CD8-positive, alpha-beta memory T cell (primary cell): ENCODE measurements at places on chromosomes 7 and 10.

- H3K27ac ChIP-seq: no peak overlapping the region
- no peak for DNase-seq
- no peaks in the 10 kb centered on the region for H3K36me3 ChIP-seq
- H3K27me3 ChIP-seq: no peaks in the 10 kb centered on the region
- H3K4me1 ChIP-seq: no peaks in the 10 kb centered on the region
- no peak overlapping the region for H3K4me3 ChIP-seq
These were observed 176.4 kb upstream of the HPS1 start for GRCh38 chr10:98623176-98623575.

GRCh38 chr10:75987616-75988015, 556.2 kb downstream of the LRMDA start:
- no peaks in the 10 kb centered on the region for H3K27me3 ChIP-seq
- H3K4me1 ChIP-seq: no peaks in the 10 kb centered on the region

DNA sequence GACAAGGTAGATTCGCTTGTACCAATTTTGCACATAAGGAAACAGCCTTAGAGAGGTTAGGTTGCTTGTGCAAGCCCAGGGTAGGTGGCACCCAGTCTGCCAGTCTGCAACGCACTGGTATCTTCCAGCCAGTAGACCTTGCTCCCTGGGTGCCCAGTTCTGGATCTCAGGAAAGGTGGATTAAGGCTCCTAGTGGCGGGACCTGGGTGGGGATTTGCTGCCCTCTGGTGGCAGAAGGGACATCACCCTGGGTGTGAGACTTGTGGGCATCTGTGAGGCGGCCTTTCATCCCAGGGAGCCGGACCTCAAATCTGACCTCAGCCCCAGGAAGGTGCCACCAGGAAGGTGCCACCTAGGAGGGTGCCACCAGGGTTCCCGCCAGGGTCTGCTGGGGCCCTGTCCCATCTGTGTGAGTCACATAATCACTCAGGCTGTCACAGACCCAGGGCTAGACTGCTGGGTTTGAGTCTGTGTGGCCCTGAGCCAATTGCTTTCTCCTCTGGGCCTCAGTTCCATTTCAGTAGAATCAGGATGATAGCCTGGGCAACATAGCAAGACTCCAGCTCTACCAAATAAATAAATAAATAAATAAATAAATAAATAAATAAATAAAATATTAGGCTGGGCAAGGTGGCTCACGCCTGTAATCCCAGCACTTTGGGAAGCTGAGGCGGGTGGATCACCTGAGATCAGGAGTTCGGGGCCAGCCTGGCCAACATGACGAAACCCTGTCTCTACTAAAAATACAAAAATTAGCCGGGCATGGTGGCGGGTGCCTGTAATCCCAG, 5.3 kb upstream of the PRKRIP1 start:
- no peaks in the 10 kb centered on the region for H3K27me3 ChIP-seq
- no peak overlapping the region for H3K4me3 ChIP-seq
- H3K27ac ChIP-seq: no peak overlapping the region
- H3K36me3 ChIP-seq: no peaks in the 10 kb centered on the region

- no peak for DNase-seq
- no peak overlapping the region for H3K27ac ChIP-seq
- no peaks in the 10 kb centered on the region for H3K4me1 ChIP-seq
- H3K36me3 ChIP-seq: no peaks in the 10 kb centered on the region
These were observed 36.3 kb downstream of the ABCB1 start for GRCh38 chr7:87564296-87564963.

- H3K4me1 ChIP-seq: no peaks in the 10 kb centered on the region
- no peak overlapping the region for H3K27ac ChIP-seq
- H3K4me3 ChIP-seq: no peak overlapping the region
- no peak for DNase-seq
These were observed 27.1 kb upstream of the SLC35B4 start for GRCh38 chr7:134343796-134344195.
